ENCODE measurements at places on chromosomes 2 and 18.

DNA sequence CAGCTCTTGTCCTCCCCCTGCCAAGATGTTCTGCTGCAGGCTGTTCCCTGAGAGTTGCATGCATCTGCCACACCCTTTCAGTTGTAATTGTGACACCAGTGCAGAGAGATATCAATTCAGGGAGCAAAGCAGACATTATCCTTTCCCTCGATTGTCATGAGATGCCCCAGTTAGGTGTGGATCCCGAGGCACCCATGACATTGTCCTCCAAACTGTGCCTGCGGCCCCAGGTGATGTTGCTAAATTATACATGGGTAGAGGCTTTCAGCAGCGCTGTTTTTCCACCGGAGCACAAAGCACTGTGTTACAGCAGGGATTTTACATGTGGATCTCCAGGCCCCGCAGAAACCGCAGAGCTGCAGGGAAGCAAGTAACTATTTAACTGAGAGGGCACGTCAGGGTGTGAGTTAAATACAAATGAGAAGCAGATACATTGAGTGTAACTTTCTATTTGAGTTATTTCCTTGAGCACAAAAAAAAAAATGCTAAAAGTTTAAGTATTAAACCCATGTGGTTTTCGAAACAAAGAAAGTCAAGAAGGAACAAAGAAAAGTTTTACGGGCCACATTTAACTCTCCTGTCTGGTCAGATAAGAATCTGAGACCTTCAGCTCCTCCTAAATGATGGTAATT lies 90.3 kb upstream of the BCL2L11 start:
- no peak for DNase-seq

DNA sequence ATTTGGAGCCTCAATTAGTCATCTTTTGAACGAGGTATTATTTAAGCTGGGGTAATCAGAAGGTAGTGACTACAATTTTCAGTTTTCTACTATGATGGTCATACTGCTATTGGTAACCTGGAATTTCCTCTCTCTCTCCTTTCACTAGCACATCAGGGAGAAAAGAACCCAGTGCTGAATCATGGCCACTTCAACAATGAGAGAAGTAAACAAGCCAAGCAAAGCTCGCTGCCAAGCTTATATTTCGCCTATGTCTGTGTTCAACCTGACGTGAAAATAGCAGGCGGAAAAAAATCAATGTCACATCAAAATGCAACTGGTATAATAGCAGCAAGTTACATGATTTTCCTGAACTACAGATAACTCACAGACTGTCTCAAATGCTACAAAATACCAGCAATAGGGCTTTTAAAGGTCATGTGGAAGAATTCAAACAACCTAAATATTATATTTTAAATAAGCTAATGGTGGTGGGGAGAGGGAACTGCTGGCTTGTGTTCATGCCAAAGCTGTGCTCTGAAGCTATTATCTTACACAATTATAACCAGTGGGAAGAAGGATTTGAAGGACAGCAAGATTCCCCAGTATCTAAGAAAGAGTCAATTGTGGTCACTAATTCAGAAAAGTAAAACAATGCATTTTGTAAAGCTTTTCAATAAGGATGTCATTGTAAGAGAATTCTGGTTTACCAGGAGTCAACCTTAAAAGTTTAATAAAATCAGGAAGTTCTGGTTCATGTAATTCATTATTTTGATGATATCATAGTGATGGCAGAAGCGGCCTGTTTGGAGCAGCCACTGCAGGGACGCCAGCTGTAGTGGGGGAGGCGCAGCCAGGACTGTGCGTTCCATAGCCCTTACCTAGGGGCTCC lies 38.0 kb downstream of the RNF152 start:
- DNase-seq, result no peak

DNA sequence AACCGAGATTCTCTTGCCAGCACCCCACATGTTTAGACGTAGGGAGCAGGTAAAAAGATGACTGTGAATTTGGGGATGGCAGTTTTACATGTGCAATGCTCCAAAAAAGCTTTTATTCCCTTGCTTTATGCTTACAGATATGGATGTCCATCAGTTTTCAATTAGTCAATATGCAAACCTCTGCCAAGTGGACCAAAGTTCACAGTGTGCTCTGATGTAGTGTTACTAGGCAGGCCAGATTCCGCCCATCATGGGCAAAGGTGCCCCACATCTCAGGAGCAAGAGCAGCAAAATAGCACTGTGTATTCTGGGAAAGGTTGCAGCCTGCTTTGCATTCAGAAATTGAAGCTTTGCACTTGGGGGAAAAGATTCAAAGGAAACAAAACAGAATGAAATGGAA lies 329.7 kb upstream of the ZEB2 start:
- DNase-seq, result no peak

DNA sequence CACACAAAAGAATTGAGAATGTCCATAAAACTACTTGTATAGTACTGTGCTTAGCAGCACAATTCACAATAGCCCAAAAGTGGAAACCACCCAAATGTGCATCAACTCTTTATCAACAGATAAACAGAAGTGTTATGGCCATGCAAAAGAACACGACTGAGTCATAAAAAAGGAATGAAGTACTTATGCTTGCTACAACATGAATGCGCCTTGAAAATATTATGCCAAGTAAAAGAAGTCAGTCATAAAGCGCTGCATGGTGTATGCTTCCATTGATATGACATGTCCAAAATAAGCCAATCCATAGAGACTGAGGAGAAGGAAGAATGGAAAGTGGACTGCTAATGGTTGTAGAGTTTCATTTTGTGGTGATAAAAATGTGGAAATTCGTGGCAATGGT lies 12.1 kb upstream of the MAP2 start:
- no peak for DNase-seq

GRCh38 chr2:154995361-154995760 lies 296.9 kb downstream of the KCNJ3 start:
- no peak for DNase-seq

DNA sequence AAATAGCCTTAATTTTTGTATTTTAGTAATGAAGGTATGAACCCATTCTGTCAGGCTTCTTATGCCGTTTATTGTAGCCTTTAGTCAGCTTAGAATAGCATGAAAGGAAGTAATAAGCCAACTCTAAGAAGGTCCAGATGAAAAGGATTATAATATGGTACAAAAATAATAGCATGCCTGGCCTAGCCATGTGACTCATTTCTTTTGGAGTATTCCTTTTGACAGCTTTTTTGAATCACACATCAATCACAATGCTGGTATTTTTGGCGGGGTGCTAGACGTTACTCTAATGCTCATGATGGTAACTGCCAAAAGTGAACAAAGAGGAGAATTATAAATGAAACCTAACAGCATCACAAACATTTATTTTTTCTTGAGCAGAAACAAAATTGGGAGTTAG lies 19.9 kb downstream of the FMNL2 start:
- no peak for DNase-seq

DNA sequence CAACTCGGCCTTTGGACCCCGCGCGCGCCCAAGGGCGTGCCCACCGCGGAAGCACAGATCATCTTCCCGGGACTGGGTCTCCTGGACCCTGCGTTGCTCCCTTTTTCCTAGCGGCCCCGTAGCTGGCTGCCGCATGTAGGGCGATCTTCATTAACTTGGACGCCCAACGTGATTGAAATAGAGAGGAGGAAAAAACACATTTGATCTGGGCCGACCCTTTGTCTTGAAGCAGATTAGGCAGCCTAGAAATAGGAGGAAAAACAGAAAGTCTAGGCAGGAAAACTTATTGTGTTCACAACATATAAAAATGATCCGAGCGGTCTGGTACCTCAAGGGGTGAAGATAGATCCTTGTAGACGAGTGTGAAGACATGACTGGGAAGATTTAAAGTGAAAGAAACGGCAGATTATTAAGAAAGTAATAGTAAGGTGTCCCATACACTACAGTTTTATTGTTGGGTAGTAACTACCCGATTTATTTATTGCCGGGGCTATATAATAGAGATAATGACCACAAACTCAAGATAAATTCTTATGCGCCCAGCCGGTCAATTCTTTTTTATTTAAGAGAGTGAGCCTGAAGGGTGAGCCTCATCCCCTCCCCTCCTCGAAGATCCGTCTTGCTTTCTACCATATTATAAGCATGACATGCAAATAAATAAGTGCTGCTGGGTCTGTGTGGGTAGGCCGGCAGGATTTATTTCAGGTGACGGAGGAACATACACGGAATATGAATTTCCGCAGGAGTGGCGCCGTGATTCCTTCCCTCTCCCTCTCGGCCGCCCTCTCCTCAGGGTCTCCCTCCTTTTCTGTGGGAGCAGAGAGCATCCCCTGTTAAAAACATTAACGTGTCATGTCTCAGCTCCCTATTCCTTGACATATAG lies 147.4 kb downstream of the MEIS1 start:
- DNase-seq, result no peak

DNA sequence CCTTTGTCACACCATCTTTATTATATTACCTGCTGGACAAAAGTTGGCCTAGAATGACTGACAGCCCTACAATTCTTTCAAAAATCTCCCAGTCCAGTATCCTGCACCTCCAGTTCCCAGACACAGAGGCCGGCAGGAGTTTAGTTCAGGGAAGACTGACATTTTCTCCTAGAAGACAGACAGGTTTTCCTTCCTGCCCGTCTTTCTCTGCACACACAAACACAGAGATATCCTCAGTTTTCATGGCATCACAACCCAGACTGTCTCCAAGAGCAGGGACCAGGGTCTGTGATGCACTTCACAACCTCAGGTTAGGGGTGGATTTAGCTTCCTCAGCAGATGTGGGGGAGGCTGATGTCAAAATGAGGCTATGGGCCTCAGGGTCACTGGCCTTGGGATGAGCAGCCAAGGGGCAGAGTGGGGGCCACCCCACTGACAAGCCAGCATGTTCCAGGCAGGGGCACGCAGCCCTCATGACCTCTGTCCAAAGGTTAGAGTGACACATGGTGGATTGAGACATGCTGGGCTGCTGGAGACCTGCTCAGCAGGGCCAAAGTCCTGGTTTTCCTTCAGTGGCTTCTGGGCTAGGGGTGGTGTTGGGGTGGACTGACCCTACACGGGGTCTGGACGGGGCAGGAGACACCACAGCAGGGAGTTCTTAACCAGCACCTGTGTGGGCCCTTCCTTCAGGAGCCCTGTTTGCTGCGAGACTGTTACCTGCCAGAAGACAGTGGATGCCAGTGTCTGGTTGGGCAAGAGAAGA lies 70.5 kb downstream of the SFXN5 start:
- DNase-seq, result no peak
